HCT116 (cell line): ENCODE measurements at places on chromosomes 3 and 15.
A peak's percentile ranks its signal among the peaks of the same experiment; 100 is the strongest.

DNA sequence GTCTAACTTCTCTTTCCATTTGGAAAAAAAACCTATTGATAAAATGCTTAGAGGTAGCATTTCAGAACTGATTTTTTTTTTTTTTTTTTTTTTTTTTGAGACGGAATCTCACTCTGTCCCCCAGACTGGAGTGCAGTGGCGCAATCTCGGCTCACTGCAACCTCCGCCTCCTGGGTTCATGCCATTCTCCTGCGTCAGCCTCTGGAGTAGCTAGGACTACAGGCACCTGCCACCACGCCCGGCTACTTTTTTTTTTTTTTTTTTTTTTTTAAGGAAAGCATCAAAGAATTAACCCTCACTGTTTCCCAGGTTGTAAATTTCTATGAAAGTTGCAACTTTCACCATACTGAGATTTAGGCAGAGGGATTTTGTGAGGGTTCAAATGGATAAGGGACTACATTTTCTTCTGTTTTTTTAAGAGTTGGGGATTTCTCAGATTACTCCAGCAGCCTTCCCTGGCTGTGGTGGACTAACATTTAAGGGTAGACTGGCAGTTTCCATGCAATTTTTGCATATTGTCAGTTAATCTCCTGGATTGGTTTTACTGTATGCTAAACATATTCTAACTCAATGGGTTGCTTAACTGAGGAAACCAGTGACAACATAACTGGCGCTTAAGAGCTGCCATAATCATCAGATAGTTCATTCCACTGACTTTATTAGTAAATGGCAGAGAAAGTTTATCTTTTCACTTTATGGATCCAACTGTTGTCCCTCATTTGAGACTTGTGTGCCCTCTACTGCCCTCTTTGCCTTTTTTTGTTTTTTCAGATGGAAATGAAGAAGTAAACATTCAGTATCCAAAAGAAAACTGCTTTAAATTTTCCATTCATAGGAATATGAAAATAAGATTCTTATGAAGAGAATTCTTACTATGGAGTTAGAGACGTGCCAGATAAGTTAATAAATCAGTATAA, 93.7 kb downstream of the NPTN start:
- DNase-seq, result no peak

GRCh38 chr15:71691458-71692417, 118.6 kb upstream of the NR2E3 start:
- no peak for DNase-seq

- DNase-seq, result no peak
These were observed 63.3 kb upstream of the DCBLD2 start for GRCh38 chr3:98964784-98965183.

DNA sequence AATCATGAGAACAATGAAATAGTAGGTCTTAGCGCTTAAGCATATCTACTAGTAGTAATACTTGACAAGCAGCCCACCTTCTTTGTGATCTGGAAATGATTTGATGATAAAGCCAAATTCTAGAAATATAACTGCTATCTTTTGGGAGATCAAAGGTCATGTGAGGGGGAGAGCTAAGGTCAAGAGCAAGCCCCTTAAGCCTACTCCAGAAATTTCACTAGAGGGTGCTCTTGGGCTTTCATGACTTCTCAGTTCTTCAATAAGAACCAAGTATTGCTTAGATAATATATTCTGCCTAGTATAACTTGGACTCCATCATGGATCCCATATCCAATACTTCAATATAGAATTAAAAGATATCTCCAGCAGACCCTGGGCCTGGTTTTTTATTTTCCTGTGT, 319.6 kb downstream of the ZBTB20 start:
- peak; percentile 60 for DNase-seq

DNA sequence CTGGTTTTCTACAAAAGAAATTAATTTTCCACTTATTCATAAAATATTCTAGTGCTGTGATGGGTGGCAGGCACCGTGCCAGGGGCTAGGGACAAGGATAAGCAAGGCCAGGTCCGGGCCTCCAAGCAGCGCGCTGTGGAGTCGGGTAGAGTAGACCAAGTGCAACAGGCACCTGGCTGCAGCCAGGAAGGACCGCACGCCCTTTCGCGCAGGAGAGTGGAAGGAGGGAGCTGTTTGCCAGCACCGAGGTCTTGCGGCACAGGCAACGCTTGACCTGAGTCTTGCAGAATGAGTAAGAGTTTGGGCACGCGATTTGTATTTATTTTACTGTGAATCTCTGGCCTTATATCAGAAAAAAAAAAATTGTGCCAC, at the start of gene CASR:
Gene CASR, plus strand, starts transcription at position 148 of the 372 bp plus-strand sequence. CDS start 70,522 bp downstream, outside the sequence.
- DNase-seq, result no peak

GRCh38 chr3:78148986-78149717, 1109.3 kb downstream of the ROBO2 start:
- DNase-seq, result no peak

- DNase-seq, result no peak
These were observed 11.3 kb downstream of the TBC1D2B start for GRCh38 chr15:78065973-78066946.

- peak; percentile 88 for DNase-seq
These were observed 99.0 kb downstream of the TMCC1 start for GRCh38 chr3:129794311-129795185.

GRCh38 chr3:4670352-4670751, 177.2 kb downstream of the ITPR1 start:
- DNase-seq, result no peak

GRCh38 chr3:15694628-15695027, 93.1 kb downstream of the BTD start:
- DNase-seq, result no peak

DNA sequence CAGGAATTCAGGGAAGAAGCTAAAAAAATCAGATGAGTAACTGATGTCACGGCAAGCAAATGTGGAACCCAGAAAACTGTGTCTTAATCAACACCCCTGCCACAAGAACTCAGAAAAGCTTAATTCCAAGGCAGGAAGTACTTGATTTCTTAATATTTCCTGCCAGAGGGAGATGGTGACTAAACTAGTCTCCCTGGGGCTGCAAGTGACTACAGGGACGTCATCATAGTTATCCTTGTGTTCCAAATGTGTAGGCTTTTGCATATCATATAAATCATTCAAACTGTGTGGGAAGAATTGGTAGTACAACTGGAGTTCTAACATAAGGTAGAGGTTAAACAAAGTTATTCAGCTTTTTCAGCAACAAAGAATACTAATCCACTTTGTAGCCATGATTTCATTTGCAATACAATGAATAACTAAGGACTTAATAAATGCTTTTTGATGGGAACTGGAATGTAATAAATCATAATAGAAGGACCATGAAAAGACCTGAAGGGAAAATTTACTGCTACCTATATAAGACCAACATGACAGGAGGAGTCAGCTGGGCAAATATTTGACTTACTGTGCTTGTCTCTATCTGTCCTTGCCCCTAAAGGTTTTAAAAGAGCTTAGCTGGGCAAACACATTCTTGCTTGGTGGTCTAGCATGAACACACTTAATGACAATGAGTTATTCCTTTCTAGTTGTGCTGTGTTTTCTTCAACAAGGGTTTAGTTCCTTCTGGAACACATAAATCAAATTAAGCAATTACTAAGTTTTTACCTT, 76.0 kb upstream of the NECTIN3 start:
- no peak for DNase-seq

GRCh38 chr15:79970624-79971434, at the start of gene BCL2A1:
BCL2A1 (minus strand) TSS chr15:79971196; CDS start chr15:79971119, 77 bp downstream.
- no peak for DNase-seq

GRCh38 chr3:114452256-114452655, 158.4 kb downstream of the TIGIT start:
- DNase-seq, result no peak

GRCh38 chr3:39592311-39593050, 125.0 kb downstream of the MOBP start:
- DNase-seq, result no peak

DNA sequence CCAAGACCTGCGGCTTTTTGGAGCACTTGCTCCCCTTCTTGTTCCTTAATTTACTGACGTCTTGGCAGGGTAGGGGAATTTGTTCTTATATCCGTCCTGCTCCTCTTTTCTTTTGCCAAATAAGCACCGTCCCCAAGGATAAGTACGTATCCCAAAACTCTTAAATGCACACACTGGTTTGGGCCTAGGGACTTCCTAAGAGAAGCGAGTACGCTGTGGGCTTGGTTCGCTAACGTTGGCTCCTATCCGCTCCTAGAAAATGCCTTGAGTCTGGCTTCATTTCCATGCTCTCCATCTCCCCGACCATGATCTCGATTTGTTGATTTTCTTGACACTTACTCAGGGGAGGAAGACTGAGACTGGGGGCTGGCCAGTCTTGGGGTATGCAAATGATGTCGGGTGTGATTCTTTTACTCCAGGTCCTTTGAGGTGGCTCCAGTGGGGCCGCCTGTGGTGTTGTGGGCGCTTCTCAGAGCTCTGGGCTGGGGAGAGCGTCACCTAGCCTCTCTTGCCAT, 1.3 kb downstream of the MYRIP start:
- DNase-seq, result no peak

DNA sequence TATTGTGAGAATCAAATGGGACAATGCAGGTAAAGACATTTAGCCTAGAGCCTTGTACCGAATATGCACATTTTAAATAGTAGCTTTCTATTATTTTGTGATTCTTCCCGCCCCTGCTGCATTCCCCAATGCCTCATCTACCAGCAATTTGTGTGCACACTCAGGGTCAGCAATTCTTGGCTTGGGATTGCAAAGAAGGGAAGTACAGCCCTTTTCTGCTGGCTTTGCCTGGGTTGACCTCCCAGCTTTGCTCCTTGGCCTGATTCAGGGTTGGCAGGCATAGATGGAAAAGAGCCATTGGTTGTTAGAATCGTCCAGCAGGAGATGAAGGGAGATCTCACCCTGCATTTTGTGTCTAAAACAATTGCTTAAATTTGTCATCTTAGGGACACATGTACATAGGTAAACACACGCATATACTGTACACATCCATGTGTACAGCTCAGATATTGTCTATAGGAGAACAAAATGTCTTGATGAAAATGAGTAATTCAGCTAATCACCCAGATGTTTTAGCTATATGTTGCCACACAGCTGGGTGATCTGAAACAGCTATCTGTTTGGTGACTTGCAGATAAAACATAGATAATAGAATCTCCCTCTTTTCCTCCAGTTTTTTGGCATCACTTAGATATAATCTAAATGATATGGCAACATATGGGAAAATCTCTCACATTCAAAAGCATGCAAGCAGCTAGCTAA, 340.9 kb upstream of the TBL1XR1 start:
- no peak for DNase-seq

- no peak for DNase-seq
These were observed 15.1 kb downstream of the GRIP2 start for GRCh38 chr3:14524920-14525660.

DNA sequence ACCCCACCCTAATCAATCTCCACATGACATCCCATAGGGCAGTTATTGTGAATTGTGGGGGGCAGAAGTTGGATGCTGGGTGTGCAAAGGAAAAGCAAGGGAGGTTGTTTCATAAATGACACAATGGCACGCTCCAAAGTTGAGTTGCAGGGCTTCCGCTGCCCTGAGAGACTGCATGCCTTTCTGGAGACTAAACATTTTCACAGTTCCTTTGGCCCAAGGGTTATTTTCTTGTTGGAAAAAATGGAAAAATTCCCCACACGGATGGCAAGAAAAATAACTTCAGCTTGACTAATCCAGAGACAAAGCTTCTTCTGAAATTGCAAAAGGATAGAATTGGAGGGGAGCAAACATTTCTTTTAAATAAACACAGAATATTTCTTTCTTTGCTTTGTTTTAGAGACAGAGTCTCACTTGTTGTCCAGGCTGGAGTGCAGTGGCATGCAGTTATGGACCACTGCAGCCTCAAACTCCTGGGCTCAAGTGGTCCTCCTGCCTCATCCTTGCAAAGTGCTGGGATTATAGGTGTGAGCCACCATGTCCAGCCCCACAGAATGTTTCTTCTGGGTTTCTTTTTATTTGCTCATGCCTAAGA, 19.1 kb upstream of the TPM1 start:
- no peak for DNase-seq

DNA sequence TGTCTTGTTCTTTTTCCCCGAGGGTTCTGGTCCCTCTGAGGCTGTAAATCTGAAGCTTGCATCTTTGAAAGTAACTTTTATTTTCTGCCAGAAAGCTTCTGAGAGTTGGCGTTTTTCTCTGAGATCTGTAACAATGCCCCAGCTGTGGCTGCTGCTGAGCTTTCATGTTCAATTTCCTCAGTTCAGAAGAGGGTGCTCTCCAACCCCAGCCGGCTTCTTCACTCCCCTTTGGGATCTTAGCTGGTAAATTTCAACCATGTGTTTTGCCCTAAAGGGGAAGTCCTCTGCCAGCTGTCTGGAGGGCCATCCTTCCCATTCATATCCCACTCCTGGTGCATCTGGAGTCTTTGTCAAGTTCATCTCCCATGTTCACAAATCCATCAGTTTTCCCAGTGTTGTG, 18.3 kb upstream of the CFAP100 start:
- no peak for DNase-seq

DNA sequence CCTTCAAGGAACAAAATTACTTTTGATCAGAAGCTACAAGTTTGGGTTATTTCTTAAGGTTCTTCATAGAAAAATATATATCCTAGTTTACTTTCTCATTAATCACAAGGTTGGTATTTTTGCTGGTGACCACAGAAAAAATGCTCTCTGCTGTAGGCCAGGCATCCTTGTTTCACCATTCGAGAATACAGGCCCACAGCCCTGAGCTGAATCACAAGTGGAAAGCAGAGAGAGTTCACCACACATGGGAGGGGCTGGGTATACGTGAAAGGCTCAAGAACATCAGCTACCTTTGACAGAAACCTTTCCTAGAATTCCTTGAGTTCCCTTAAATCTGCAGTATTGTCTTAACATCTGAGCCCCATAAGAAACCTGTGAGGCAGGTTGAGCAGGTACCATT, 23.2 kb downstream of the CPEB1 start:
- DNase-seq, result no peak

DNA sequence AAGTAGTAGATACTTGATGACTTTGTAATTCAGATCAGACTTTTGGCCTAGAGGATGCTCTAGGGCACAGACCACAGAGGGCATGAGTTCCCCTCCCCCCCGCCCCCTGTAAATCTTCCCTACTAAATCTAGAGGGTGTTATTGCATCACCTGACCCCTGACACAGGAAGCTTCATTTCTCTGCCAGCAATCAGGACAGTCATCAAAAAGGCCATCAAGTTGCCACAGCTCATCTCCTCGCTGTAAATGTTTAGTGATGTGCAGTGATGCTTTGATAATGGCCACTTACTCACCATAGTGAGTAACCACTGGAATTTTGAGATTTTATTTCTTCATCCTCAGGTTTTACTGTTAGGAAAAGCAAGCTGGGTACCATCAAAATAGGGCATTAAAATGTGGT, 289.2 kb upstream of the CHRM5 start:
- no peak for DNase-seq

- DNase-seq, result no peak
These were observed 12.1 kb upstream of the SIAH2 start for GRCh38 chr3:150775001-150775599.

DNA sequence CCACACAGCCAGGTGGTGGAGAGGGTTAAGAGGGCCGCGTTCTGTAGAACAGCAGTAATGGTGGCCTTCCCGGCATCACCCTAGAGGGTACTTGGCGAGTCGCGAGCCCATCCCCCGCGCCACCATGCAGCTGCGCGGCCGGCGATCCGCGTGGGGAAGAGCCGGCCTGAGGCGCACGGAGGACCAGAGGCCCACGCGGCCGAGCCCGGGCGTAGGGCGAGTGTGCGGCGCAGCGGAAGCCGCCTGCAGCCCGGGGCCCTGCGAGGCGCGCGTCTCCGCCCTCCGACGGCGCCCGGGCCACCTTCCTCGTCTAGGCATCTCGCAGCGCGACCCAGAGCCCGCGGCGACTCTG, 423 bp downstream of the TKT start:
- DNase-seq, result no peak

GRCh38 chr3:72839057-72839456, 9.2 kb downstream of the SHQ1 start:
- DNase-seq, result no peak
